ENCODE measurements at places on chromosomes 5 and 9.

DNA sequence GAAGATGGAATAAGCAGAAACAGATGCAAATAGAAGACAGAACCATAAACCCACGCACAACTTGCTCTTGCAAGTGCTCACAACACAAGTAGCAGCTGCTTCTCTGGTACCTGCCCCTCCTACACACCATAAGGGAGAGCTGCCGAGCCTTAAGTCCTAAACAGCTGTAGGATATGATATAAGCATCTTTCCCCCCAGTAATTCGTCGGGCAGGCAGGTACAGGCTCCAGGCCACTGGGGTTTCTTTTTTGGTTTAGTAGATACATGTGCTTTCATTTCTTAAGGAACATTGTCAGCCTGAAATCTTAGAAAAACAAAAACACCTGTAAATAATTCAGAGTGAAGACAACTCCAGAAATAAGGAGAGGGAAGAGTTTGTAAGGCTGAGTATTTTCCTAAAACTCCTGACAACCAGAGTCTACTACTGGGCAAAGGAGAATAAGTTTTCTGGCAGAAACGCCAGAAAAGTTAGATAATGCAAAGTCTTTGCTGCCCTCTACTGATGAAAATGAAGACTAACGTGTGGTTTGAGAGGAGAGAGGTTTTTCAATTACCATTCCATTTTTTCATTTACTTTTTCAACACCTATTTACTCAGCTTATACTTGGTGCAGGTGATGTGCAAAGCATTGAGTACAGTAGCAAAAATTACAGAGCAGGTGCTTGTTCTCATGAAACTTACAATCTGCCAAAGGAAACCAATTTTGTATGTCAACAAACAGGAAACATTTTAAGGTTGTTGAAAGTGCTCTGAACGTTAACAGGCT lies 20.1 kb upstream of the TCERG1 start:
- no peak for DNase-seq

- DNase-seq, result no peak
Measured at GRCh38 chr9:125659954-125660353, 47.1 kb downstream of the MAPKAP1 start.

GRCh38 chr5:75558221-75558620 lies 46.5 kb downstream of the POLK start:
- DNase-seq, result no peak

GRCh38 chr9:36924071-36924470 lies 110.0 kb downstream of the PAX5 start:
- DNase-seq, result no peak

GRCh38 chr9:76634356-76635054 lies 129.7 kb upstream of the PCA3 start:
- peak; percentile 97 for DNase-seq

DNA sequence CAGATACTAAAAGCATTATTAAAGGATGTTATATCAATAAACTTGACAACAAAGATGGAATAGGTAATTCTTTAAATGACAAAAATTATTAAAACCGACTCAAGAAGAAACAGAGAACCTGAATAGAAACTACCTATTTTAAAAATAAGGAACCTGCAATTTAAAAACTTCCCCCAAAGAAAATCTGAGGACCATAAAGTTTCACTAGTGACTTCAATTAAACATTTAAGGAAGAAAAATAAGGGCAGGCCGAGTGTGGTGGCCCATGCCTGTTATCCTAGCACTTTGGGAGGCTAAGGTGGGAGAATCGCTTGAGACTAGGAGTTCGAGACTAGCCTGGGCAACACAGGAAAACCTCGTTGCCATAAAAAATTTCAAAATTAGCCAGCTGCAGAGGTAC lies 99.6 kb downstream of the FANCC start:
- DNase-seq, result no peak

DNA sequence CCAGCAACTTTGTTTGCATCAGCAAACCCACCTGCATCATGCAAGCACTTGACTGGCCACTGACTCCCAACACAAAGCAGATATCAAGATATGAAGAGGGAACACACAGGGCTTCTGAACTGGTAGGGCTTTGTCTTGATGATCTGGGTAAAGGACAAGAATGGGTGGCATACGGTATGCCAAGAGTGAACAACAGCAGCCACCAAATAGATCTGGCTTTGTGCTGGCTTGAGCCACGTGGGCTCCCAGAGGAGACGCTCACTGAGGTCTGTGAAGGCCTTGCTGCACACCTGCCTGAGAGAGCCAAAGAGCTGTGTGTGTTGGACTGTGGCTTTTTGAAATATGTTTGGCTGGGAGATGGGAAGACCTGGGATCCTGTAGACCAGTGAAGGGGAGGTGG lies 43.5 kb downstream of the FGF1 start:
- DNase-seq, result no peak

DNA sequence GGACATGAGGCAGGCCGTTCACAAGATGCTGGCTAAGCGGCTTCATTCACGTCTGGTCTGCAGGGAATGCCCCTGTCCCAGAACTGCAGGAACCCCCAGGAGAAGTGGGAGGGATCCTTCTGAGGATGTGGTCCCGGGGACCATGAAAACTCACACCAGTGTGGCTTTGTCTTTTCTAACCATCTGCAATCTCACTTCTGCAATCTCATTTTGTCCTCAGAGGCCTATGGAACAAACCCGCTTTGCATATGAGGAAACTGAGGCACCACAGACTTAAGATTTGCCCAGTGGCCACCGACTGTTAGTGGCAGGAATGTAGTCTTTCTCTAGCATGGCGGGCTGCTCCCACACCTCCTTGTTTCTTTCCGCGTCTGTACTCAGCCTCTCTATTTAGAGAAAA lies 6.9 kb downstream of the CXCL14 start:
- DNase-seq, result no peak

DNA sequence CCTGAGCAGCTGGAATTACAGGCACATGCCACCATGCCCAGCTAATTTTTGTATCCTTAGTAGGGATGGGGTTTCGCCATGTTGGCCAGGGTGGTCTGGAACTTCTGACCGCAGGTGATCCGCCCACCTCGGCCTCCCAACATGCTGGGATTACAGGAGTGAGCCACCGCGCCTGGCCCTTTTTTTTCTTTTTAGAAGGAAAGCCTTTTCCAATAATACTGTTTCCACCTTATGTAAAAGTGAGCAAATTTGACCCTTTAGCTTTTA lies 23.7 kb upstream of the F2R start:
- DNase-seq, result no peak

DNA sequence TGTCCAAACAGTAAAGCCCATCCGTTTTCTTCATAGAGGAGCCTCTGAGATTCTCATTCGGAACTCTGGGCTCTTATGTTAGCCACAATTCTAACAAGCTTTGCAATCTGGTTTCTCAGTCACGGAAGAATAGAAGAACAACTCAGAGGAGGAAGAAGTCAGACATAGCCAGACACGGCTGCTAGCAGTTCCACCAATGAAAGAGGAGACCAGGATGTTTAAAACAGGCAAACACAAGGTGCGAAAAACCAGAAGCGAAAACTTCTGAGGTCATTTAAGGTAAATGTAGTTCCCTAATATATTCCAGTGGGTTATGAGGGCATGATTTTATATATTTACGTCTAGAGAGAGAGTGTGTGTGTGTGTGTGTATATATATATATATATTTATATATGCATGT lies 34.1 kb upstream of the GDNF start:
- no peak for DNase-seq

DNA sequence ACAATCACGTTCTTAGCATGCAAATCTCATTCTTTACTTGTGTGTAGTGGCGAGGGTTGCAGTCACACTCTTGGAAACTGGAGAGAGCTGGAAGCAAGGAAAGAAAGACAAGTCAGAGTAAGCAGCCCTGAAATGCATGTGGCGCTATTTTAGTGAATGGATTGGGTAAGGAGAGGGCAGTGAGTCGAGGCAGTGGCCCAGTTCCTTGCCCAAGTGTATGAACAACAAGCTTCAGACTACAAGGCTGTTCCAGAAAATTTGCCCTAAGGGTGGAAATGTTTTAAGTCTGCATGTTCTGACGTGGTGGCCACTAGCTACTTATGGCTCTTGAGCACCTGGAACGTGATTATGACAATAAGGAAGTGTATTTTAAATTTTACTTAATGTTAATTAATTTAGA lies 59.4 kb upstream of the PTPN3 start:
- no peak for DNase-seq

DNA sequence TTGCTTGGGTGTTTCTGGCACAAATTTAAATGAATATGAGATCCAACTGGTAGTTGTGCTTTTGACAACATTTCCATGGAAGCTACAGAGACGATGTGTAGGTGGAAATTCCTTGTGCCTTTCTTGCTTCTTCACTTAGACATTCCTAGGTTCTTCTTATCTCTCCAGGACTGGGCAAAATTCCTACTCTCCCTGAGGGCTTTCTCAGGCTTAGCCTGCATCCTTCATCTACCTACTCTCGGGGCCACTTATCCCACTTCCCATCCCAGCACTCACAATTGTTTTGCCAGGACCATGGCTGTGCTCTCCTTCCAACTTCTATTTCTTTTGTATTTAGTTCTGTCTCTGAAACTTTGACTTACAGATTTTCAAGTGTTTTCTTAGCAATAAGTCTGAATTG lies 17.8 kb upstream of the SPINK1 start:
- no peak for DNase-seq

DNA sequence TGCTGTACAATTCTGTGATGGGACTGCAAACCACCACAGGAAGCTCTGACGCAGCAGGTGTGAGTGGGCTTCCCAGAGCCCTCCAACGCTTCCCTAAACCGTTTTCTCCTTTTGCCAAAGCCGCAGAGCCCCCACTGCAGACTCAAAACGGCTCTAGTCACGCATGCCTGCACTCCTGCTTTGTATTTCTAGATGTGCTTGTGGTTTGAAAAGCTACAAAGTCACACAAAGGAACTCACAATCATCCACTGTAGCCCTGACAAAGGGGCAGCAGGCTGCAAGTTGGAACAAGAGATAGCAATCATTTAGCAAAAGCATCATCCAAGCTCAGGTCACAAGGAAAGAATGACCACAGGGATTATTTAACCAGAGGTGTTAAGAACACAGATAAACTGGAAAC lies 79.3 kb downstream of the PTPN3 start:
- DNase-seq, result no peak

DNA sequence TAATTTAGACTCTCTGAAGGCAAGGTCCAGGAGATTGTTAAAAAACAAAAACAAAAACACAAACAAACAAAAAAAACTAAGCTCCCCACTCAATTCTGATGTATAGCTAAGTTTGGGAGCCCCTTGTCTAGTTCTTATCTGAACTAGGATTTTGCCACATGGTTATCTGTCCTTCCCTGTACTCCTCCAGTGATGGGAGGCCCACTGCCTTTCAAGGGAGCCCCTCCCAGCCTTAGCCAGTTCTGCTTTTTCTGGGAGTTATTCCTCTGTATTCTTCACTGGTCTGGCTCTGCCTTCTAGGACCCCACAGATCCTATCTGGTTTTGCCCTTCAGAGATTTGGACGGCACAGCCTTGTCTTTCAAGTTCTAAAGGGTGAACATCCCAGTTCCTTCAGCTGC lies 2.1 kb upstream of the ALDH1B1 start:
- no peak for DNase-seq

- no peak for DNase-seq
Measured at GRCh38 chr9:134218230-134218629, 53.9 kb upstream of the RNU6ATAC start.

DNA sequence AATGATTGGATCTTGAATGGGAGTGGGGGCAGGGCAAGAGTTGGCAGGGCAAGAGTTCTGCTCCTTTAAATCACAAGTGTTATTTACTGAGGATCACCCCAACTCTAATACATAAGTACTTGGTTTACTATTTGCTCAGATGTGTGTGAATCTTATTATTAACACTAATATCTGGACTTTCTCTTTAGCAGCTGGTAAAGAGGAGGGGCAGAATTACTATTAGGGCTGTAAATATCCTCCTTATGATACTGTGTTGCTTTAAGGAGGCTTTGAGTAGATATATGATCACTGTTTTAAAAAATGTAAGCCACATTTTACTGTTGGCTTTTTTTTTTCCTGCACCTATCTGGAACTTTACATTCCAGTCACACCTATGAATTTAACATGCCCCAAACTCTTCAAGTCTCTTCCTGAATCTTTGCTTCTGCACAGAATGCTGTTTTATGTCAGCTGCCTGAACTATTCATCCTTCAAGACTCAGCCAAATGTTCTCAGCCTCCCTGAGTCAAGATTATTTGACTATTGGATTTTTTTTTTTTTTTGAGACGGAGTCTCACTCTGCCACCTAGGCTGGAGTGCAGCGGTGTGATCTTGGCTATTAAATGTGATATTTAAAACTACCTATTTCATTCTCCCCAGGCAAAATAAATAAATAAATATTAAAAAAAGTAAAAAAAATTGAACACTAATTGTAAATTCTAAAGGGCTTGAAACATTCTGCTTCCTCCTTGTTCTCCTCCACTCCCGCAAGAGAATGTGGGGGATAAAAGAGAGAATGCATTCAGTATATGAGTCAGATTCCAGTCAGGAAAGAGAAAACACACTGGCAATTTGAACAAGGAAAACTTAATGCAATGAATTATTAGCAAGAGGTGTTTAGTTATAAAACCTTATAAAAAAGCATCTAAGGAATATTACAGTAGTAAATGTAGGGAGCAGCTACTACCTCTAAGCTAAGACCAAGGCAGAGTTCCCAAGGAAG lies 99.3 kb downstream of the FOCAD start:
- no peak for DNase-seq
